SK-N-SH treated with all-trans-retinoic acid at 6 μM for 48 hours (cell line): ENCODE measurements at places on chromosomes 3 and 15.

GRCh38 chr3:85627932-85628331 lies 669.1 kb downstream of the CADM2 start:
- ATAC-seq: no peak

GRCh38 chr3:50275141-50275995 lies 3.5 kb upstream of the LSMEM2 start:
- ATAC-seq: no peak

DNA sequence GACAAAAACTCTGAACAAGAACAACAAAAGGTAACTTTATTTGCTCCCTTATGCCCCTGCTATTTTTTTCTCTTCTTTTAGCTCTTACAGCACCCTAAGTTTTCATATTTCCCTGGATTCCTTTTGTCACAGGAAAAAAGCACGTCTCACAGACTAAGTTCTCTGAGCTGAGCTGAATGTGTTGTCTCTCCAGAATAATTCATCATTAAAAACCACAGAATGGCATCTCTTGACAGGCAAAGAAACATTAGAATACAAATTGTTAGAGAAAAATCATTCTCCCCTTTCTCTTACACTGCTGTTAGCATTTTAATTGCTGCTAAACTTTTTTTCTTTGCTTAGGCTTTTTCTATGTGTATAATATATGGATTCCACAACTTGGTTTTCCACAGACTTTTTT lies 48.7 kb upstream of the SECISBP2L start:
- ATAC-seq: no peak

- ATAC-seq: no peak
Measured at GRCh38 chr3:155363690-155364070, 70.2 kb upstream of the STRIT1 start.

DNA sequence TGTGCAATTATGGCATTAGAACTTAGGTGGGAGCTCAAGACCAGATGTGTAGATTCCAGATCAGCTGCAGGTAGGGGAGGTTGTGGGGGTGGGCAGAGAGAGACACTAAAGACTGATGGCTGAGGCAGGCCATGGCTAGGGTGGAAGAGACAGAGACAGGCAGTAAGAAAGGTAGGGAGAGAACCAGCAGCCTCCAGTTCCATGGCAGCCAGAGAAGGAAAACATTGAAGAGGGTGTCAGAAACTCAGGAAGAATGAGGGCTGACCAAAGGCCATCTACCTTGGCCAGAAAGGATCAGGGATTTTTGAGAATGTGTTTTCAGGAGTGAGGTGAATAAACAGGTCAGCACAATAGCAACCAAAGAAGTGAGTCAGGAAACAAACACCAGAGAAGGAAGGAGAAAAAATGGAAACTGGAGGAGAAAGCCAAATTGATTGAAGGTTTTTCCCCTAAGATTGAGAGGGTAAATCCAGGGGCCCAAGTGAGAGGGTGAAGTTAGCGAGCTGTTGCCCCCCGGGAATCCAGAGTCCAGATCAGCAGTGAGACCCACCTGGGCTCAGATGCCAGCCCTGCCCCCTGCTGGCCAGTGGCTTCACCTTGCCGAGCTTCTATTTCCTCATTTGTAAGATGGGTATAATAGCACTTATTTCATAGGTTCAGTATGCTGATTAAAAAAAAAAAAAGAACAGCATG lies 41.0 kb downstream of the ABHD2 start:
- ATAC-seq: peak; percentile 86

DNA sequence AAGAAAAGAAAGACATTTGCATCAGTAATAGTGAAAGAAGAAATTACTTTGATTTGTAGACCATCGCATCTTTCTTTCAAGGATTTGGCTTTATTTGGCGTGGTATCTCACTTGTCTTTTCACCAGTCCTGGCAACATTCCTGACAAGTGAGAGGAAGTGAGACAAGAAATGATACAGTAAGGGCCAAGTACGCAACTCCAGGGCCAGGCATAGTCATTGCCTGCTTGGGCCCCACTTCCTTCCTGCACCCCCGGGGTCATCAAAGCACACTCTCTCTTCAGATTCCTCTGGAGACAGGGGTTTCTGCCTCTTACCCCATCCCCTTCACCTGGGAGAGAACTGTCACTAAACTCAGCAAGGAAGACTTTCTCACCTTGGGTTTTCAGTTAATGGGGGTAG lies 55.1 kb downstream of the CD47 start:
- no peak for ATAC-seq

- peak; percentile 67 for ATAC-seq
Measured at GRCh38 chr15:90211440-90212143, 10.5 kb downstream of the SEMA4B start.

- no peak for ATAC-seq
Measured at GRCh38 chr3:31529421-31529820, 3.3 kb upstream of the STT3B start.

DNA sequence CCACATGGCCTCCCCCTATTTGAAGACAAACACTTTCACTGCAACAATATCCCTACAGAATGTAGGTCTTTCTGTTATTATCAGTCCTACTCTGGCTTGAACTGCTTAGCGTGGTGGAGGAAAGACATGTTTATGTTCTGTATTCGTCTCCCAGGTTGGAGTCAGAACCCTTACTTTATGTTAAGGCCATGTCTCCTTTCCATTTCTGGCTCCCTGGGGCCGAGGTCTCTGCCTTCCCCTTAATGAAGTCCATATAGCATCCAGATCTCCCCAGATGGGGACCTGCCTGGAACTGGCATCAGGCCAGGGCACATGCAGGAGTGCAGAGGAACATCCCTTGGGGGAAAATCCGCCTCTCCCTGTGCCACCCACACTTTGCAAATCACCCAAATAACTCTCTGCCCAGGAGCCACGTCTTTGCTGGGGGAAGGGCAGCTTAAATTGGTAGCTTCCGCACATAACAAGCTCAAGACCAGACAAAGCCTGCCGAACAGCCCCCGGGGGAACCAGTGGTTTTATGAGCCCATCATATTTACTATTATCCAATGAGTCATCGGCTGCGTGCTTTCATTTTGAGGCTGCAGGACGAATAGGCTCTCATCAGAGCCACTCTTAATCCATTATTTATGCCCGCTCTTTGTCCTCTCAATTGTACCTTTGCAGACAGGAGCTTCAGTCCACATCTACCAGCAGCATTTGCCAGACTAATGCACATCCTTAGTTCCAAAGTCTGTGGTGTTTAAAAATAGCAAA lies 237.0 kb downstream of the UACA start:
- peak; percentile 85 for ATAC-seq

DNA sequence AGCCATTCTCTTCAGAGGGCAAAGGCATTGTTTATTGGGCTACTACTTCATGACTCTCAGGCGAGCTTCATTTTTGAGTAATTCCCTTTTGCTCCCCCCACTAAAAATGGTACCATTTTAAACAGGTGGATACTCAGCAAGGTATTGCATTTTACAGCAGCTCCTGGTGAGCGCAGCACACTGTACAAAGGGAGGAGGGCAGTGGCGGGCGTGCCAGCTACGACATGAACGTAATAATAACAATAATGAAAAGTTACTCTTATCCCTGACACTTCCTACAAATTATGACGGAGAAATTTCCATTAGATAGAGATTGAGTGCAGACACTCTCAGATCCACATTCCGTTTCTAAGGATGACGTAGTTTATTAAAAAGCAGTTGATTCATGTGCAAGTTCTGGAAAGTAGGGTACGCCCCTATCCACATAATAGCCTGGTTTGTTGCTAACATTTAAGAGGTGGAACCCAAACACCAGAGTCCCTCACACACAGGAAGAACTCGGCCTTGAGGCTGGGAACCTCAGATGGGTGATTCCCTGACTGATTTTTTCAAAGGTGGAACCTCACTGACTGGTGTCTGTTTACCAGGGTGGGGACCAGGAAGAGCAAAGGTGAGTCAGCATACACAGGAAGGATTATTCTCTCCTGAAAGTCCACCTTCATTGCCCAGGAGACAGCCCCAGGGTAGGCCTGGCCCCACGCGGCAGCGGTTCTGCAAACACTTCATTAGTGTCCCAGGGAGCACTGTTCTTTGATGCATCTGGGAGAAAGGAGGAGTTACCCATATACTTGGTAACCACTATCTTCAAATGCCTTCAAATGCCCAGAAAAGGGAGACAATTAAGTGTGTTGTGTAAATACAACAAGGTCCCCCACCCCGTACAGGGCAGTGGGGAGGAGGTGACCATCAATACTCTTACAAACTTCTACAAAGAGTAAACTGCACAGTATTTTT lies 69.9 kb downstream of the LDHAL6B start:
- no peak for ATAC-seq

DNA sequence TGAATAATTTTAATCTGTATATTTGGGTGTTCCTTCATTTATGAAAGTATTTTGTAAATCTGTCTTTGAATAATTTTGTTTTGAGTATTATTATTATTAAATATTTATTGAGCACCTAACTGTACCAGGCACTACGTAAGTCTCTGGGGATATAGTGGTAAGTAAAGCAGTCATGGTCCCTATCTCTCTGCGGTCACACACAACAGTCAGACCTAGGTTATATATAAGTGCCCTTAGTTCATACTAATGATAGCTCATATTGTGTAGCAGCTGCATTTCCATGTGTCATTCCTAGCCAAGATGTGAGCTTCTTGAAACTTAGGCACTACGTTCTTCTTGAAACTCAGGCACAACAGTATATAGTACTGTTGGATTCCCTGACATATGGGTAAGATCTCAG lies 12.4 kb downstream of the NKTR start:
- no peak for ATAC-seq

GRCh38 chr3:62084558-62084957 lies 288.8 kb downstream of the FEZF2 start:
- peak; percentile 93 for ATAC-seq

DNA sequence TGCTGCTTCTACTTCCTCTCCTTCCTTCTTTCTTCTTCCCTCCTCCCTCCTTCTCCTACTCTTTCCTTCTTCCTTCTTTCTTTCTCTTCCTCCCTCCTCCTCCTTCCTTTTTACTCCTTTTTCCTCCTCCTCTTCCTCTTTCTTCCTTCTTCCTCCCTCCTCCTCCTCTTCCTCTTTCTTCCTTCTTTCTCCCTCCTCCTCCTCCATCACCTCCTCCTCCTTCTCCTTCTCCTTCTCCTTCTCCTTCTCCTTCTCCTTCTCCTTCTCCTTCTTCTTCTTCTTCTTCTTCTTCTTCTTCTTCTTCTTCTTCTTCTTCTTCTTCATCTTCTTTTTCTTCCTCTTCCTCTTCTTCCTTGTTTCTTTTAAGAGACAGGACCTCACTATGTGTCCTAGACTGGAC lies 224.0 kb downstream of the NR2F2 start:
- no peak for ATAC-seq

GRCh38 chr3:57756528-57757401 lies 656 bp downstream of the SLMAP start:
- peak; percentile 39 for ATAC-seq

DNA sequence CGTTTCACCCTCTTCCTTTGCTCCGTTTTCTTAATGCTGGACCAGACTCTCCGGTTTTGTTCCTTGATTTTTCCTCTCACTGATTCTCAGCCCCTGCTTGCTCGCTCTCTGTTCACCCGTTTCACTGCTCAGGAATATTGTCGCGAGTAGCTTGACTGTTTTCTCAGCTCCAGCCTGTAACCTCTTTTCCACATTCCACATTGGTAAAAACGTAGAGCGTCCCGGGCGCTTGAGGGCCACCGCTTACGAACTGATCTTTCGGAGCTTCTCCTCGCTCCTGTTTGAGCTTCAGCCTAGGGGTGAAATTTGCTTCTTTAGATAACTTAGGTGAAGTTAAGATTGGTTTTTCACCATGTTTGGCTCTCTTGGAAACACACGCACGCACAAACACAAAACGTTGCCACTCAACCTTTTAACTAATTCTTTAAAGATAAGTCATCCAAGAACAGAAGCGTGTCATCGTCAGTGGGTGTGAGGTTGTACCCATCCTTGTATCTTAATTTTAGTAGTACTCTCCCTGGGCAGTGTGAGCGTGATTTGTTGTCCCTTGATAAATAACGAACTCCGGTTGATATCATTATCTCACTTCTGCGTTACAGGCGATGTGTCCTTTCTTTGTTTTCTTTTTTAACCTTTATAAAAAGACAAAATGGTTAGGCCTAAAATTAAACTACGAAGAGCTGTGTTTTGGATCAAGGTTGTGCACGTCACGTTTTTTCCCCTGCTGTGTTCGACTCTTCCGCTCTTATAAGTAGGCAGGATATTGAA lies 1.0 kb downstream of the PAK2 start:
- peak; percentile 51 for ATAC-seq

- ATAC-seq: no peak
Measured at GRCh38 chr15:43390723-43391122, 19.8 kb downstream of the TUBGCP4 start.
